SK-N-SH treated with all-trans-retinoic acid at 6 μM for 48 hours (cell line): ENCODE measurements at places on chromosomes 11 and 22.

DNA sequence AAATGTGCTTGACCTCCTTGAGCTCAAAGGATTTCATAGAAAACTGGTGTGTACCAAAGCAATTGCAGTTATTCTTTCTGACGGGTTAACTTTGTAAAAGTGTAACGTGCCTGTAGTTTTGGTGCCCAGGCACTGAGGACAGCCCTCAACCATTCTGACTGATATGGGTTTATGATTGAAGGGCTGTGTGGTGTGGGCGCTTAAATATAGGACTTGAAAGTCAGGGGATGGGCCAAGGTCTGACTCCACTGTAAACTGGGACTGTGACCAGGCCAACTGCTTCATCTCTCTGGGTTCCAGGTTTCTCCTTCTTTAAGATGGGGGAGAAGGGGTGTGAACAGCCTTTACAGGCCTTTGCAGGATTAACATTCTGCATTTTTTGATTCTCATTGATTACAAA lies 191.1 kb upstream of the ARHGAP20 start:
- ATAC-seq, result no peak

DNA sequence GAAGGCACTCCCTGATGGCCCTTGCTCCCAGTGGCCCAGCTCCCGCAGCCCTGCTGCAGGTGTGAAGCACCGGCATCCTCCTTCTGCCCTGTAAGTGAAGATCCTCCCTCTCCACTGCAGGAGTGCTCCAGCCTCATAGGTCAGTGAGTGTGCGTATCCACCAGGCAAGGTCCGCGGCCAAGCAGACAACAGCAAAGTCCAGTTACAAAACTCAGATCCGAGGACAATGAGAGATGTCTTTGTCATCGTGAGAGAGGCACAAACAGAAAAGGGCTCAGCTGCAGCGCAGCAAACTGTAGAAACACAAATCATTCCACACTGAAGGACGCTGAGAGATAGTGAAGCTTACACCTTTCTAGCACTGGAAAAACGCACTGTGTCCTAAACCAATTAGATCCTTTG lies 46.1 kb downstream of the MYH9 start:
- no peak for ATAC-seq

DNA sequence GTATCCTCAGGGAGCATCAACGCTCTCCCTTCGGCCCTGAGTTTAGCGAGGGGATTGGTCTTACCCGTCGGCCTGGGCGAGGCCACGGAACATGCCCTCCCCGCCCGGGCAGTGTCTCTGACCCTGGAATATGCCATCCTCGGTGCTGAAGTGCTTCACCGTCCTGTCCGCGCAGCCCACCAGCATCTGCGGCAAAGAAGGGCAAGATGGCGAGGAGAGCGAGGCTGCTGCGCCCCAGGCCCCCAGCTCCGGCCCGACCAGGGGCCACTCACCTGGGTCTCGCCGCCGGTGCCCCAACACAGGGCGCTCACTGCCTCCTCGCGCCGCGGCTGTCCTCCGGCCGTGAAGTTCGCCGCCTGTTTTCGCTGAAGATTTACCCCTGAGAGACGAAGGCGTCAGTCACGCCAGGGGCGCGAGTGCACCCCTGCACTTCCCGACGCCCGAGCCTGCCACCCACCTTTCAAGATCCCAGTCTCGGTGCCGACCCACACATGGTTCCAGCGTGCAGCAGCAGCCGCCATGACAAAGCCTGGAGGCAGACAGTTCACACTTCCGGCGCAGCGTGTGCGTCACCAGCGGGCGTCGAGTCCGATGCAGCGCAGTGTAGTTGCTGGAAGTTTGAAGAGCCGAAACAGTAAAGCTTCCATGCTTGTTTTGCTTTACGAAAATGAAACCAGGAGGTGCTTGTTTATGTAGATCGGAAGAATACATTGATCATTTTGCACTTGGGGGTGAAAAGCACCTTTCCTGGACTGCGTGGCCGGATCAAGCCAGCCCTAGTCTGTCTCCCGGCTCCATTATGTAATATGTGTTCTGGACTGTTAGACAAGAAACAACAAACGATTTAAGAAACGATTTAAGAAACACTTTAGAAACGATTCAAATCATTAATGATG lies at the start of gene WDR74:
TSS of gene WDR74 (minus strand) at position 541 of the 896 bp plus-strand sequence. CDS start at position 521, 20 bp downstream.
- ATAC-seq, result peak; percentile 63

- ATAC-seq, result no peak
Observed at GRCh38 chr11:72768581-72768980, 16.4 kb upstream of the ARAP1 start.

GRCh38 chr22:22156716-22157347 lies 87.8 kb upstream of the VPREB1 start:
- ATAC-seq, result peak; percentile 80
